ENCODE measurements at places on chromosomes 4 and X.
A peak's percentile ranks its signal among the peaks of the same experiment; 100 is the strongest.

- no peak for DNase-seq
Measured at GRCh38 chrX:21295246-21295820, 78.9 kb upstream of the CNKSR2 start.

DNA sequence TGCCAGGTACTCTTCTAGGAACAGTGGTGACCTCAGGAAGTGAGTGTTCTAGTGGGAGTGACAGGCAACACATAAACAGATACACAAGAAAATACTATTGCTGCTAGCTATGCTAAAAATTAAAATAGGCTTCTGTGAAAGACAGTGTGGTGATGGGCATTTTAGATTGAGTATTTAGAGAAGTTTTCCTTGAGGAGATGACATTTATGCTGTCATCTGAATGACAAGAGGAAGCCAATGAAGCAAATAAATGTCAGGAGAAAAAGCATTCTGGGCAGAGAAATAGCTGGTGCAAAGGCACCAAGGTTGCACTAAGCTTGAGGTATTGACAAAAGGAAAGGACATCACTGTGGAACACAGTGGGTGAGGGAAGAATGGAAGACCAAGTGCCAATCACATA lies 18.0 kb downstream of the NDNF start:
- no peak for DNase-seq

DNA sequence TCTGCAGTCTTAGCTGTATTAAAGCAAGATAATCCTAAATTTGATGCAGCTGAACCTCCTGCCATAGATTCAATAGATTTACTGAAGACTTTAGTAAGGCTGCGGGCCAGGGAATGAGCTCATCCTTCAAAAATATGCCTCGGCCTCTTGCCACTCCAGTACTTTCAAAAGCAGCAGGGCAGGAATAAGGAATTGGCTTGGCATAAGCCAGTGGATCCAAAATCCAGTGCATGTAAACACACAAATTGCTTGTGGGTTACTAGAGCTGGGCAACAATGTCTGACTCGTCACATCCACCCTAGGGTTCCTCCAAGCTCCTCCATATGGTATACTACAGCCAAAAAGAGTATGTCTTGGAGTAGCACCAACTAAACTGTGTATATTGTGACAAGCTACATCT lies 165.0 kb downstream of the AMELX start:
- no peak for DNase-seq

- no peak for DNase-seq
Measured at GRCh38 chr4:123671636-123672404, 275.2 kb downstream of the SPRY1 start.

GRCh38 chrX:39133971-39134370 lies 332.7 kb downstream of the MID1IP1 start:
- DNase-seq = no peak

- no peak for DNase-seq
Measured at GRCh38 chr4:17258106-17258505, 253.8 kb downstream of the QDPR start.

DNA sequence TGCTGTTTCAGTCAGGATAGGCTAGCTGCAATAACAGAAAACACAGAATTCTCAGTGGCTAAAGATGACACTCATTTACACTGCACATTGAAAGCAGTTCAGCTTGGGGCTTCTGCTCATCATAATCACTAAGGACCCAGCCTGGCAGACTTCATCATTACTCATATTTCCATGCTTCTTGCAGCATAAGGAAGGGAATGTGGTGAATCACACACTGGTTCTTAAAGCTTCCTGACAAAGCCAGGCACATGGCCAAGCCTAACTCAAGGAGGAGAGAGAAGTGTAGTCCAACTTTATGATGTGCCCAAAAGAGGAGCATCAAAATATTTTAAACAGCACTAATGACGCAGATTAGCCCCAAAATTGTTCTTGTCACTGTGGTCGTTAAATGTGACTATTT lies 186.5 kb downstream of the BANK1 start:
- peak; percentile 83 for DNase-seq

- DNase-seq = no peak
Measured at GRCh38 chrX:45762699-45763647, 562.3 kb upstream of the DIPK2B start.

DNA sequence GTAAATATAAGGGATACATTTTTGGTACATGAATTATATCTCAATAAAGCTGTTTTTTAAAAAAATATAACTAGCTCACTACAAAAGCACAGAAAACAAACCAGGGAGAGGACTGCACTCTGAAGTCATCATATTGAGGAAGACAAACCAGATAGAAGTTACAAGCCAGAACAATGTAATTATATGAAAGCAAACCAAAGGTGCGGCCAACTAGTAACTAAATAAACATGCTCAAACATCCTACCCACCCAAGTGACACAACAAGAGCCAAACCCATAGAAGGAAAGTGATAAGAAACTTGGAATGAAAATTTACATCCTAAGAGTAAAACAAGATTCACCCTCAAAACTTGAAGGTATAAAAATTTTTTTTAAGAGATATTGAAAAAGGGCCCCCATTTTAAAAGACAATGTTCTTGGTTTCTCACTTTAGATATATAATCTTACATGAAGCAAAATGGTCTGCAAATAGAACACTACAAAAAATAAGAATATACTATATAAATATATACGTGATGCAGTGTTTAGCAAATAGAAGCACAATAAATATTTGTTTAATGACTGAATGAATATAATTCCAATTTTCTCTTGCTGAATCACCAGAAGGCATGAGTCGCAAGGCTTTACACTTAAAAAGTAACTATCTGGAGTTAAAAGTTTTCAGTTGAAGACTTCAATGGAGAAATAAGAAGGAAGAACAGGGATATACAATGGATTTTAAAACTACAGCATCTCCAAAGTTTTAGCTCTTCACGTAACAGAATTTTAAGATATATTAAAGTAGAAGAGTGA lies 4.0 kb upstream of the SH3D19 start:
- no peak for DNase-seq

DNA sequence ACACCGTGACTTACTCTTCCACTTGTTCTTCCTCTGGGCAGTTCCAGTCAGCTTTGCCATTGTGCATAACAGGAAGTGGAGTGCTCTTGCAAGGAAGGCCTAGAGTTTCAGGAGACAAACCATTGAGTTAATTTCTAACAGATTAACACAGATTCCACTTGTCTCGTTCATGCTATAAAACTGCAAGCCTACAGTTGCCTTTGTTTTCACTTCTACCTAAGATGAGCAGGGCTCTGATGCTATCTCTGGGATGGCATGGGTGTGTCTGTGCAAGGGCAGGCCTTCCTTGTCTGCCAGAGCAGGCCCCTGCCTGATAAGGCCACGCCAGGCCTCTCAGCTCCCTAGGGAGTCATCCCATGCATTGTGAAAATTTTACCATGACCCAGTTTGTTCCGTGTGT lies 67.7 kb upstream of the PGRMC2 start:
- DNase-seq = peak; percentile 24

DNA sequence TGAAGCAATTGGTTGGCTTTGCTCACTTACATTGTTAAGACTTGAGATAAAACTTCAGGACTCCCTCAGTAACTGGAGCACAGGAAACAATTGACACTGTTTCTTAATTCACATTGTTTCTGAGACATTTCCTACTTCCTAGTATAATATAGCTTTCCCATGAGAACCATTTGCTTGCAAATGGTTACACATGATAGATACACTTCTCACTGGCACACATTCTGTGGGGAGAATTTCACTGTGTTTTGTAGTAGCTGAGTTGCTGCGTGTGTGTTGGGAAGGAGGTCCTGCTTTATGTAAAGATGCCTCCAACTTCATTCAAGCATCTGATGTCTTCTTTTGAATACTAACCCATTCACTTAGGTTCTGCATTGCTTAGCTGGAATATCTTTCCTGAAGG lies 85.3 kb upstream of the SLC4A4 start:
- no peak for DNase-seq

DNA sequence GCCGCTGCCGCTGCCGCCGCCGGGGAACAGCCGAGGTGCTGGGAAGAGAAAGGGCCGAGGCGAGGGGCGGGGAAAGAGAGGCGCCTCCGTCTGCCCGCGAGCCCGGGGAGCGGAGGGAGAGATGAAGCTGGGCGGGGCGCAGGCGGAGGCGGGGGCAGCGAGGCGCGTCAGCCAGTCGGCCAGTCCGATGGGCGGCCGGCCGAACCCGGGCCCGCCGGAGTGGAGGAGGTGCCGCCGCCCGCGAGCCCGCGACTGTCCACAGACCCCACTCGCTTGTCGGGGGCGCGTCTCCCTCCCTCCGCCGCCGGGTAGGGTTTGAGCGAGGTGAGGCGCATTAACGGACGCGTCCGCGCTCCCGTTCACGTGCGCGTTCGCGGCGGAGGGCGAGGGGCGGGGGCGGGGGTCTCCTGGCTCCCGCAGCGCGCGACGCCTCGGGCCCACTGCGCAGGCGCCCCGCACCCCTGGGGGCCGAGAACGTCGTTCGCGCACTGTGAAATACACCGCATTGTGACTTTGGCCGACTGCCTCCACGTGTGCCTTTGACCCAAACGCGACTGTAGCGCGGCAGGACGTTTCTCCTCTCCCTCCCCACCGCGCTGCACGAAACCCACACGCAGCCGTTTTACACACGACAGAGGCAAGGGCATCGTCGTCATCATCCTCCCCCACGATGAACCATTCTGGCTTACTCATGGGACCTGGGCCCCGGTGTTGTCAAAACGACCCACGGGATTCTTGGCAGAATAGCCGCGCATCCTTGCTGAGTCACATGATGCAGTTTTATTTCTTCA lies at the start of gene NUDT11:
Gene NUDT11, minus strand, starts transcription at position 92 of the 791 bp plus-strand sequence. CDS start 148 bp downstream, outside the sequence.
- DNase-seq = no peak

DNA sequence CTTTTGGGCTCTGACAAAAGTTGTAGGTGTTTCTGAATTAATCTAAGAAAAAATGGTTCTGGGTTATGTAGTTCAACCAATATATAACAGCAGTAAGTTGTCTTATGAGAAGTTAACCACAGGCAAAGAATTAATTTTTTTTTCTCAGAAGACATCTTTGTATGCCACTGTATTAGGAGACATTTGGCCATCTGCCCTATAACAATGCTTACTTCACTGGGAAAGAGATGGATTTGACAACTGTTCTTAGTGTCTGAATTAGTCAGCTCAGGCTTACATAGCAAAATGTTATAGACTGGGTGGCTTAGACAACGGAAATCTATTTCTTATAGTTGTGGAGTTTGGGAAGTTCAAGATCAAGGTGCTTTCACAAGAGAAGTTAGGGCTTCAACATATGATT lies 508.1 kb downstream of the STIM2 start:
- no peak for DNase-seq
